Fibroblast of skin of right quadriceps (primary cell): ENCODE measurements at places on chromosomes 7 and 10.

GRCh38 chr7:151342811-151343210 lies 1.2 kb downstream of the NUB1 start:
- no peak for DNase-seq

GRCh38 chr10:36358736-36359135 lies 716.6 kb upstream of the FZD8 start:
- no peak for DNase-seq

GRCh38 chr7:137839903-137840779 lies 6.6 kb downstream of the DGKI start:
- DNase-seq: no peak

DNA sequence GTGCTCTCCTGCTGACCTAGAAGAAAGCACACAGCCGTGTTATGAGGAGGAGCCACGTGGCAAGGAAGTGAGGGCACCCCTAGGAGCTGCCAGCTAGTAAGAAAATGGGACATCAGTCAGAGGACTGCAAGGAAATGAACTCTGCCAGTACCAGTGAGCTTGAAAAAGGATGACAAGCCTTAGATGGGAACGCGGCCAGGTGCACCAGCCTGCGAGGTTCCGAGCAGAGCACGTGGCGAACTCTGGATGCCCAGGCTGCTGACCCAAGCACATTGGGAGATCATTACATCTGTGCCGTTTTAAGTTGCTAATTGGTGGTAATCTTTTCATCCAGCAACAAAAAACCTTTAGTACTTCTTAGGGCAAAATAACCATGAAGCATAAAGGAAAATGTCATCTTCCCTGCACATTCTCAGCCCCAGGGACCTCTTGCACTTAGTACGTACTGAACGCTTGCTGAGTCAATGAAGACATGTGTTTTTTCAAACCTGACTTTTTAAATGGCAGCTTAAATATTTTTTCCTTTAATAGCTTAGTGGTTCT lies 69.4 kb downstream of the AMZ1 start:
- DNase-seq: no peak

- peak; percentile 29 for DNase-seq
Observed at GRCh38 chr7:131607291-131608115, 51.1 kb upstream of the PODXL start.

GRCh38 chr10:44422570-44423101 lies 37.7 kb upstream of the CXCL12 start:
- DNase-seq: no peak

DNA sequence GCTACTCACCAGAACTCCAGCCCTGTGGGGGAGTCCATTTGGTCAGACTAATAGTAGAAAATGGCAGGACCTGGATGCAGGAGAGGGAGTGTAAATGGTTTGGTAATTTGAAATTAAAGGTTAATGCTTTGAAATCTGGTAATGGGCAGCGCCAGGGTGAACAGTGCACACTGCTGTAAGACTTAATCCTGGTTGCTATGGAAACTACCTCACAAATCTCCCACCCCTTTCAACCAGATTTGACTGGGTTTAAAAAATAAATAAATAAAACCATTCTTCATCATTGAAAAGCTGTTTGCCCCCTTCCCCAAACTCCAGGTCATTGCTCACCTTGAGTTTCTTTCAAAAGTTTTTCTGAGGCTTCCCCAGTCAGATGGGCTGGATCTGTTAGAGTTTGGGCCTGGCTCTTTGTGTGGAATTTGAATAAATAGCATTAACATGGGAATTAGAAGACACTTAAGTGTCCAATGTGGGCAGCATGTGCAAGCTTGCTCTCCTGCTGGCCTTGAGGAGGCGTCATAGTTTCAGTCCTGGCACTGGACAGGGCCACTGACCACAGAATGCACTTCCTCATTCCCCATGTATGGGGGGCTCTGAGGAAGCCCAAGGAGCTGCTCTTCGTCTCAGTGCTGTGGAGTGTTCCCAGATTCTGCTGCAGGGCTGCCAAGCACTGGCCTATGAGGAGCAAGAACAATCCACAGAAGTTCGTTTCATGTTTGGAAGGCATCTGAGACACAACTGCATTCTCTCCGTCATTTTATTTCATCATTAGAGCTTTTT lies 90.7 kb downstream of the LRRC4 start:
- no peak for DNase-seq

DNA sequence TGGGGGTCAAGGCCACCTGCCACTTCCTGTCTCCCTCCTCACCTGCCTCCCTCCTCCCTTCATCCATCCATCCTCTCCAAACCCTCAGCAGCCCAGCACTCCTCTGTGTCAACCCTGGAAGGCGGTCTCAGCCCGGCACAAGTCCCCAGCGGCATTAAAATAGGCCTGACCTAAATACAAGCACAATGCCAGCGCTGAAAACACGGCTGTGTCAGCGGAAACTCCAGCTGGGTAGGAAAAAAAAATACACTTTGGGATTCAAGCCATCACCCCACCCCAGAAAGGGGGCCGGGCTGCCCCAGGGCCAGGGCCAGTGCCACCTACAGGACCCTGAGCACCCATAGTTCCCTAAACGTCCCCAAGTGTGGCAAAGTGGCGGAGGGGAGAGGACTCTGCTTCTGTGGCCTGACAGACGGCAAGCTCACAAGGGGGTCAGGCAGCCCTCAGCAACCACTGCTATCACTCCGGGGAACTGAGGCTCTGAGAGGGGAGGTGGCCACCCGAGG lies 22.7 kb upstream of the GTF2IRD1 start:
- DNase-seq: no peak

- DNase-seq: peak; percentile 2
Observed at GRCh38 chr7:142774826-142775225, 4.1 kb downstream of the PRSS2 start.

DNA sequence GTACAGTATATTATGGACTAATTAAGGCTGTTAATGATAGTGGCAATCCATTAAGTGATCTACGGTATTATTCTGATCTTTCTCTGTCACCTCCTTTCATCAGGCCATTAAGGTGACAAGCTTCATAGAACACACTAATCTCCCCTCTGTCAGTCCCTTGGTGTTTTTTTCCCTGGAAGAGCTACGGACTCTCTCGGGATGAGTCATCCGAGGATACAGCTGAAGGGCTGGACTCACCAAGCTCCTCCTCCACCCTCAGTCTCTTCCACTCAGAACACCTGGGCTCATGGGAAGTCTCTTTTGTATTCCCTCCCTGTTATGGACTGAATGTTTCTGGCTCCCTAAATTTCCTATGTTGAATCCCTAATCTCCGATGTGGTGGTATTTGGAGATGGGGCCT lies 69.8 kb upstream of the PLXNA4 start:
- DNase-seq: no peak

DNA sequence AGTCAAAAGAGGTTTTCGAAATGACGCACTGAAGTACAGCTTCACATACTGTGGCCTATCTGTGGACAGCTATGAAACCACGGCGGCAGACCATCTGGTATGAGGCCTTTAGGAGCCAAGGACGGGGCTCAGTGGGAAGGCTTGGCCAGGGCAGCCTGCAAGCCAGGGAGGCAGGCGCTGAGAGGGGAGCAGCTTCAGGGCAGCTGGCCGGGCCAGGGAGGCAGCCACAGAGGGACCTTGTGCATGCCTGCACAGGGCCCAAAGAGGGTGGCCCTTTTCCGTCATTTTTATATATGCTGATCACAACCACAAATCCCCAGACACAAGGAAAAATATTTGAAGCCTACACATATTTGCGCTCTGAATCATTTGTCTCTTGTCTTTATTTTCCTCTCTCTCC lies 13.5 kb downstream of the CALD1 start:
- DNase-seq: peak; percentile 87

DNA sequence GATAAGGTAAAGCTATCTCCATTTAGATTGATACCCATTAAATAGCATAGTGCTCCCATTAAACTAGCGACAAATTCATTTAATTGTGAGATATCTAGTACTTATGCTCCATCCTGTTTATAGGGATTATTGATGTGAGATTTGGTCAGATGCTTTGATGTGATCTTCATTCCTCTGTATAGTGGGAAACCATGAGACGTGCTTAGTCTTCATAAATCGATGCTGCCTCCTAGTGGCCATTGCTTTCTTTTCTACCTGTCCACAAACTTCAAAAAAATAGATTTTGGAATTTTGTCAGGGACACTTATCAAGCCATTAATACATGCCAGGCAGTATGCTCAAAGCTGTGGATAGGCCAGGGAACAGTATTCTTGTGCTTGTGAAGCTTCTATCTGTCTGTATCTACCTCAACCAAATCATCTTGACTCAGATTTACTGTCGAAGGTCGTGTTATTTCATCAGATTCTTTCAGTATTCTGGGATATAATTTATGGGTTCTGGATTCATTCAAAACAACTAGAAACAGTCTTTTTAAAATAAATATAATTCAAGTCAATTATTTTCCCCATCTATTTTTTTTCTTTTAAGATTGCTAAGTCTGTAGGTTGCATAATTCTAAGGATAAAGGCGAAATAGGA lies 12.0 kb downstream of the LSM8 start:
- peak; percentile 34 for DNase-seq

DNA sequence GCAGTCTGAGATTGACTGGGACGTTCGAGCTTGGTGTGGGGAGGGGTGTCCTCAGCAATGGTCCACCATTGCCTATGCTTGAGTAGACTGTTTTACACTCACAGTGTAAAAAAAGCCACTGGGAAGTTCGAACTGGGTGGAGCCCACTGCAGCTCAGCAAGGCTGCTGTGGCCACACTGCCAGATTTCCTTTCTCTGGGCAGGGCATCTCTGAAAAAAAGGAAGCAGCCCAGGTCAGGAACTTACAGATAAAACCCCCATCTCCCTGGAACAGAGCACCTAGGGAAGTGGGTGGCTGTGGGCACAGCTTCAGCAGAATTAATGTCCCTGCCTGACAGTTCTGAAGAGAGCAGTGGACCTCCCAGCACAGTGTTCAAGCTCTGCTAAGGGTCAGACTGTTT lies 80.3 kb downstream of the BICC1 start:
- no peak for DNase-seq

DNA sequence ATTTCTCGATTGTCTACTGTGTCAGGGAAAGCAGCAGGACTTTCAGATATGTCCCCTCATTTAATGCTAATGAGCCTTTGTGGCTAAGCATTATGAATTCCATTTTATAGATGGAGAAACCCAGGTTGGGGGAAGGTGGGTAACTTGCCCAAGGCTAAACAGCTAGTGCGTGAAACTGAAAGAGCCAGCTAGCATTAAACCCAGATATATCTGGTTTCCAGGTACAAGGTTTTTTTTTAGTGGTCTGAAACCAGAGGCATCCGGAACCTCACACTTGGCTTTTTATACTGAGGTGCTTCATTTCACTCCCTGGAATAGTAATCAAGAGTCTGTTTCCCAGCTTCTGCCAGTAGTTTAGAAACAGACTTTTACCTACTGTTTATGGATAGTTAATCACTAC lies 694.8 kb downstream of the PHTF2 start:
- no peak for DNase-seq

DNA sequence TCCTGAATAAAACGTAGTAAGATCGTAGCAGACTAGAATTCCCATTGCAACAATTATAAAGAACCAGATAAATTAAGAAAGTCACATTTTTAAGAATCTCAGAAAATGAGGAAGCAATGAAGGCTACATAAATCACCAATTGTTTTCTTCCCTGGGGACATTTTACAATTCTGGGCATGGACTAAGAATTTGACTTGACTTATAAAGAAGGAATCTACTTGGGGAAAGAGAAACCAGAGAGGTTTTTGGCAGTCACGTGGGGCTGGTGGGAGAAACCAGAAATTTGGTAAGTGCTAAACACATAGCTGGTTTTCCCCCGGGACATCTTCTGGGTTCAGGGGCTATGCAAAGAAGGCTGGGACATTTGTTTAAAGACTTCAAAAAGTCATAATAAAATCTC lies 109.8 kb upstream of the IL6 start:
- DNase-seq: peak; percentile 74

DNA sequence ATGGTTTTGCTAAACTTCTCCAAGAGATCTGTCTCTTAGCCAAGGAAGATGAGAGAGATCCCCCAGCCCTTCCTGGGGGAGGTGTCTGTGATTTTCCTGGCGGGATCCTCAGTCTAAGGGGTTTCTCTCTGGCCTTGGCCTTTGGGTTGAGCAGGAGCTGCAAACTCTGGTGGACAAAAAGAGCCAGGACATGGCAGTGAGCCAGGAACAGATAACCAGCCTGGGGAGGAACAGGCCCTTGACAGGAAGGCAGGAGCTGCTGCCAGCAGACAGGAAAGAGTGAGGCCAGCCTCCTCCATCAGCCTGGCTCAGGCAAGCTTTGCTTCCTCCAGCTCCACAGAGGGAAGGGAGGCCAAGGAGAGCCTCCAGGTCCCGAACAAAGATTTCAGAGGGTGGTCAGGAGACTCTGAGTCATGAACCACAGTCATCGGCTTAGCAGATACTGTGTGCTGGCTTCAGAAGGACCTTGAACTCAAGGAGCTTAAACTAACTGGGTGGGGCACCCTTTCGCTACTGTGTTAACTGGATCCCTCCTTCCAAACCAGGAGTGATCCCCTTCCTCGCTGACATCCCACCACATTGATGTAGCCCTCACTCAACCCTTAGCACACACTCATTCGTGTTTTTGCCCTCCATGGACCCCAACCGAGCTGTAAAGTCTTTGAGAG lies 34.7 kb downstream of the DDIT4 start:
- DNase-seq: peak; percentile 69

DNA sequence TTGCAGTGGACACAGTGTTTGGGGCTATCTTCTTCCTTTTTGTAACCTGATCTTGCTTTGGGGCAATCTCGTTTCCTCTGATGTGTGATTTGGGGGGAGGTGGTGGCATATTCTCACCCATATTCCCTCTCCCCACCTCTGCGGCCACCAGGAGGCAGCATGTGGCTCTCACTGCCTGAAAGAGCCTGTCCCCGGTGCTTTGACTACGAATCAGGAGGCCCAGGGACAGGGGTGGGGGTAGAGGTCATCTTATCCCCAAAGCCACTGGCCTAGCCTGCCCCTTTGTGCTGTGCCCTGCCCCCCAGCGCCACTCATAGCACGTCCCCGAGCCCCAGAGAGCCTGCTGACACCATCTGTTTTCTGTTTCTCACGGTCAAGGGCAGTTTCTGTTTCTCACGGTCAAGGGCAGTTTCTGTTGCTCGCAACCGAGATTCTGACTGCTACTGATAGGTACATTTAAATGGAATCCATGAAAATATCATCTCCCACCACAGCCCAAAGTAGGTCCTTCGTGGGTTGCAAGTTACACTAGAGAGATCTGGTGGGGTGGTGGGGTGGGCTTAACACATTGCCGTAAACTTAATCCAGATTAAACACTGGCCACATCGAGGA lies 28.2 kb downstream of the PHYH start:
- DNase-seq: peak; percentile 4

- DNase-seq: peak; percentile 37
Observed at GRCh38 chr10:69952821-69953221, 99.8 kb upstream of the MACROH2A2 start.

- no peak for DNase-seq
Observed at GRCh38 chr7:125467996-125468854, 538.6 kb upstream of the POT1 start.

- no peak for DNase-seq
Observed at GRCh38 chr10:119976421-119976820, 83.9 kb downstream of the SEC23IP start.

- DNase-seq: no peak
Observed at GRCh38 chr10:70354556-70354955, 27.9 kb downstream of the LRRC20 start.

- DNase-seq: no peak
Observed at GRCh38 chr7:153835103-153835502, 217.1 kb upstream of the DPP6 start.

- DNase-seq: no peak
Observed at GRCh38 chr7:43926798-43927123, 525 bp downstream of the UBE2D4 start.
